ENCODE measurements at places on chromosomes 16 and 17. TPM values are rescaled to one million over a fixed set of nuclear protein-coding genes. Genes with fewer than 3 reads are reported as not detected.

Gene RAPGEFL1
- polyA plus RNA-seq: 0.96 TPM

Gene NPIPB9
- not detected for polyA plus RNA-seq

DNA sequence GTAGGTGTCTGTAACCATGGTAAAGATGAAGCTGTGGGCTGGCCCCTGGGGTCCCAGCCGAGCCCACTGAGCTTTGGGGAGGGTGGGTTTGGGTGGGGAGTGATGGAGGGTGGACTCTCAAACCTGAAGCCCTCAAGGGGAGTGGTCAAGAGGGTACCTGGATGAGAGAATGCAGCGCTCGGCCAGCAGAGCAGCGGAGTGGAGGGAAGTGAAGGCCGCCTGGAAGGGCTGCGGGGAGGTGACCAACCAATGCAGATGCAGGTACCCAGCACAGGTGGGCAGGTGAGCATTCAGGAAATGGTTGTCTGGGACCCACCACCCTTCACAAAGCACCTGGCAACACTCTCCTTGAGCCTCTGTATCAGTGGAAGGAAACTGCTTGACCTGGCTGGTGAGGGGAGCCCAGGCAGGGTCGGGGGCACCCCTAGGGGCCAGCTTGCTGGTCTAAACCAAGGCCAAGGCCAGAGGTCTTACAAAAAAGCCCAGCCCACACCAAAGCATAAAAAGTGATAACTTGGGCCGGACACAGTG lies 3.4 kb upstream of the SLC5A10 start:
- no peak for DNase-seq

GRCh38 chr17:29835435-29836351 lies 94.3 kb downstream of the SSH2 start:
- DNase-seq: peak; percentile 67

DNA sequence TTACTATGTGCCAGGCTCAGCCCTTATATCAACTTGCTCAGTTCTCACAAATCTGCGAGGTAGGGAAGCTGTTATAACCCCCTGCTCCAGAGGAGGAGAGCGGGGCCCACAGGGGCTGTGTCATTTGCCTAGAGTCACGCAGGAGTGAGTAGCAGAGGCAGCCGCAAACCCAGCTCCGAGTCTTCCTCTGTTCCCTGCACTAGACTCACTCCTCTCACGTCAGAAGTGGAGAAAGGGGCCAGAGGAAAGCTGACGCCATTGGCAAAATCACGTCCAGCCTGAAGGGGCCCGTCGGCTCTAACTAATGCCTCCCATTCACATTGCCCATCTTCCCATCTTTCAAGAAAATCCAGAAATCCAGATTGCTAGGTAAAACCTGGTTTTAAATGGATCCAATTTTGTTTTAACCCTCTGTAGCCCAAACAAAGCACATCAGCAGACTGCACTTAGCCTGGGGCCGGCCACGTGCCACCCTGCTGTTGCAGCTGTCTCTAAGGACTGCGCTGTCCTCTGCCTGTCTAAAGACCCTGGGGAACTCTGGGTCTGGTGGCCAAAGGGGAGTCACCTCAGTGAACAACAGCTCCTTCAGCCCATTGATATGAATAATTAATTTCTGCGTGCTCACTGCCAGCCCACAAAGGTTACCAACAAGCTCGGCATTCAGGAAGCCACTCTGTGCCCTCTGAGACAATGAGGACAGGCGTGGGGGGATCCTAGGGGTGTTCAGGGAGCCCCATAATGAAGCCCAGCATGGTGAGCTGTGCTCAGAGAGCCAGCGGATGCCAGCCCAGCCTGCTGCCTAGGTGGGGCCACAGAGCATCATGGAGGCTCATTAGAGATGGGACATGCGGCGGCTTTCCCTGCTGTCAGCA lies 36.7 kb upstream of the ABR start:
- peak; percentile 35 for DNase-seq

GRCh38 chr16:10383626-10384025 lies 2.2 kb upstream of the ATF7IP2 start:
- no peak for DNase-seq

DNA sequence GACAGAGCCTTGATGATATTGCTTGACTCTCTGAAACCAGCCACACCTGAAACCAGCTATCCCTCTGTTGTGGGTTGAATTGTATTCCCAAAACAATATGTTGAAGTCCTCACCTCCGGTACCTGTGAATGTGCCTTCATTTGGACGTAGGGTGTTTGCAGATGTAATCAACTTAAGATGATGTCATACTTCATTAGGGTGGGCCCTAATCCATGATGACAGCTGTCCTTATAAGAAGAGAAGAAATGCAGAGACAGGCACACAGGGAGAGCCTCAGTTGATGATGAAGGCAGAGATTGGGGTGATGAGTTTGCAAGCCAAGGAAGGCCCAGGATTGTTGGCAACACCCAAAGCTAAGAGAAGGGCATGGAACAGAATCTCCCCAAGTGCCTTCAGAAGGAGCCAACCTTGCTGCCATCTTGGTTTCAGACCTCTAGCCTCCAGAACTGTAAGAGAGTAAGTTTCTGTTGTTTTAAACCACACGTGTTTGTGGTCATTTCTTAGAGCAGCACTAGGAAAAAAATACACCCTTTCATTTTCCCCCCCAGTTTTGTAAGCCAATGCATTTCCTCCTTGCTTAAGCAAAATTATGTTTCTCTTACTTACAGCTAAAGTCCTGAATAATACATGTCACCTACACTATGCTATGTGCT lies 29.4 kb upstream of the MYH10 start:
- DNase-seq: no peak

- DNase-seq: no peak
These were observed 3.8 kb upstream of the FAM171A2 start for GRCh38 chr17:44367231-44367979.

DNA sequence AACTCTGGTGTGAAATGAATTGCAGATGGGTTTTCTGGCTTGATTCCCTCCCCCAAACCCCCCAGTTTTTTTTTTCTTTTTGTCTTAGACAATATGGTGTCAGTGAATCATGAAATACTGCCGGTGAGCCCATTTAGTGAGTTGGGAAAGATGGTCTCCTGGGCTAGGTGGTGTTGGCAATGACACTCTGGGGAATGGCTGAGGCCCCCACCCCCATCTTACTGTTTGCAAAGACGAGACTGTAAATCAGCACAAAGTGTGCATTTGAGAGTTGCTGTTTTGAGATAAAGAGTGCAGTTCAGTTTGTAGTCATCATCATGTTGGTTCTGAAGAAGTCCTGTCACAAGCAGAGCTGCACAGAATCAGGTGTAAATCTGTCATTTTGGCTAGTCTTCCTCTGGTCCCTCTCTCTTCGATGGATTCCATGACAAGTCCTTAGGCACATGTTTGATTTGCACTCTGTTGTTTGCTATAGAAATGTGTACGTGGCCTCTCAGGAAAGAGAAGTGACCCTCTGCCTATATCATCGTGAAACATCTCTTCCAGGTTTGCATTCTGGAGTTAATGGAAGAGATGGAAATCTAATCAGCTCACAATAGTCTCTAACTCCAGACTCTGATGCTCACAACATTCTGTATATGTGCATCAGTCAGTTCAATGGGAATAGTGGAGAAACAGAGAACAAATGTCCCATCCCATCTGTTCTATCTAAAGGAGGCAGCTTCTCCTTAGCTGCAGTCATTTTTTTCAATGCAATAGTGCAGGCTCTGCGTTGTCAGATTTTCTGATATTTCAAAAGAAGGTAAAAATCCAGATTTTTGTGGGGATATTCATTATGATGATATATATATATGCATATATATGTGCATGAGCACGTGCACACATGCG lies 34.6 kb downstream of the RBFOX1 start:
- DNase-seq: no peak

GRCh38 chr16:35344012-35344762 lies 1884.8 kb downstream of the TP53TG3F start:
- DNase-seq: no peak

DNA sequence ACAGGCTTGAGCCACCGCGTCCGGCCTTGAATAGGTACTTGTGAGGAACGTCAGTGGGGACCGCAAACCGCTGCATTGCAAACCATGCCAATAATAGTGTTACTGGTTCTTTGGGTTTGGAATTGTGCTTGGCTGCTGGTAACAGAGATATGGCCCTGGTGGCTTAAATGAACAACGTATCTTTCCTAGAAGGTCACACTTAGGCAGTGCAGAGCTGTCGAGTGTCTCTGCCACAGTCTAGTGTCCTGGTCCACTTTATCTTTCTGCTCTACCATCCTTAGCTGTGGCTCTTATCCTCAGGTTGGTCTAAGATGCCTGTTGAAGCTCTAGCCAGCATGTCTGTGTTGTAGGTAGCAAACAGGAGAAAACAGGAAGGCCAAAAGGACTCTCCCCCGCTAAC lies 262.1 kb downstream of the SNX29 start:
- no peak for DNase-seq

GRCh38 chr17:7836596-7837407 lies 2.8 kb downstream of the KDM6B start:
- peak; percentile 91 for DNase-seq

GRCh38 chr16:68873635-68874471 lies 30.5 kb downstream of the TANGO6 start:
- DNase-seq: no peak

GRCh38 chr16:83952587-83952939 lies 477 bp upstream of the OSGIN1 start:
- DNase-seq: no peak

- DNase-seq: no peak
These were observed 3.5 kb downstream of the MYO15B start for GRCh38 chr17:75590849-75591721.

- no peak for DNase-seq
These were observed 25.8 kb upstream of the SRSF1 start for GRCh38 chr17:58032691-58033415.

All from GM23248 (cell line).